Activated CD4-positive, alpha-beta T cell treated with anti-CD3 and anti-CD28 coated beads for 36 hours (primary cell): ENCODE measurements at places on chromosomes 5 and 9. TPM values are rescaled to one million over a fixed set of nuclear protein-coding genes. Genes with fewer than 3 reads are reported as not detected.
A peak's percentile ranks its signal among the peaks of the same experiment; 100 is the strongest.

Gene TRAF2
- 46.2 TPM for total RNA-seq

DNA sequence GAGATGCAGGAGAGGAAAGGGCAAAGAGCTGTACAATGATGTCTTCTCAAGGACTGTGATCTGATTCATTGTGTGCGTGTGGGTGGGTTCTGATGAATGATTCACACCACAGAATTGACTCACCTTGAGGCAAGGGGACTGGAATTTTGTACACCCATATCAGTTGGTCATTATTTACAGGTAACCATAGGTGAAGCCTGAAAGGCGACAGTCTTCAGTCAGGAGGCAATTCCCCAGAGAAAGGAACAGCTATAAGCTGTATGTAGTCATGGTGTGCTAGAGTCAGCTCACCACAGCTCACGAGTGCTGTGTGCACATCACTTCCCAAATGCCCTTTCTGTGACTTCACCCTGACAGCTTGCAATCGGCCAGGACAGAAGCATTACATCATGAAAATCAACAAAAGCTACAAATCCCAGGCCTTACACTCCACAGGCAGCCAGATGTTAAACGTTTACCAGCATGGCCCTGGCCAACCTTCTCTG lies 87.6 kb upstream of the RPS23 start:
- peak; percentile 74 for DNase-seq

GRCh38 chr9:38018958-38019602 lies 49.9 kb downstream of the SHB start:
- no peak for DNase-seq

DNA sequence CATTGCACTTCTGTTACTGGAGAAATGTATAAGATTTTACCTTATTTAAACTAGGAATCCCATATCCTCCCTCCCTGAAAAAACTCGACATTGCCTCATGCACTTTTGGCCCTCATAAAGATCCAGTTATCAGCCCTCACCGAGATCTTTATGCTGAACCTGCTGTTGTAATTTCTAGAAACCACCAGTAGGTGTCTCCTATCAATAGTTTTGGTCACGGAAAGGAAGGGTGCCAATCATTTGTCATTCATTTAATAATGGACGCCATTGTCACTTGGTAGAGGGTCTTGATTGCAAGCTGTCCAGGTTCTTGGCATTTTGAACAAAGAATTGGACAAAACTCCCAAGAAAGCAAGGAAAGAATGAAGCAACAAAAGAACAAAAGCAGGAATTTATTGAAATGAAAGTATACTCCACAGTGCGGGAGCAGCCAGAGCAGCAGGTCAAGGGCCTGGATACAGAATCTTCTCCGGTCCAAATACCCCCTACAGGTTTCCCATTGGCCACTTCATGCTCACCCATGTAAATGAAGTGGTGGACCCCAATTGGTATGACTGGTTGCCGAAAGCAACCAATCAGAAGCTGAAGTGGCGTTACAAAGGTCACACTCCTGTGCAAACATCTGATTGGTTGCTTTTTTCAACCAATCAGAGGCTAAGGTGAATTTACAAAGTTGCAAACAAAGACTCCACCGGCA lies 524.3 kb downstream of the PSAT1 start:
- no peak for DNase-seq

- DNase-seq = no peak
Measured at GRCh38 chr9:116476002-116476401, 211.1 kb upstream of the TRIM32 start.

GRCh38 chr5:113546703-113547183 lies 33.2 kb downstream of the YTHDC2 start:
- DNase-seq = no peak

Gene SIT1
- 76.5 TPM for total RNA-seq

- DNase-seq = no peak
Measured at GRCh38 chr5:79686799-79687198, 2.8 kb upstream of the CMYA5 start.

DNA sequence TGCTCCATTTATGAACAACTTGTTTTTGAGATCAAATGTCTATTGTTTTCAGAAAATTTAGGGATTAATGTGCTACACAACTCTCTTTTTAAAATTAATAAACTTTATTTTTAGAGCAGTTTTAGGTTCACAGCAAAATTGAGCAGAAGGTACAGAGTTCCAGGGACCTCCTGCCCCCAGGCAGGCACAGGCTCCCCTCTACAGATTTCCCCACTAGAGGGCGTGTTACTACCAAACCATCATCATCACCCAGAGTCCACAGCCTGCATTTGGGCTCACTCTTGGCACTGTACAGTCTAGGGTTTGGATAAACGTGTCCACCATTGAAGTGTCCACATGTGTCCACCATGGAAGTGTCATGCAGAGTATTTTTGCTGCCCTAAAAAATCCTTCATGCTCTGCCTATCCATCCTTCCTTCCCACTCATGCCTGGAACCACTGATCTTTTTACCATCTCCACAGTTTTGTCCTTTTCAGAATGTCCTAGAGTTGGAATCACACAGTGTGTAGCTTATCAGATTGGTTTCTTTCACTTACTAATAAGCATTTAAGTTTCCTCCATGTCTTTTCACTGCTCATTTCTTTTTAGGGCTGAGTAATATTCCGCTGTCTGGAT lies 61.7 kb downstream of the MRPL36 start:
- DNase-seq = peak; percentile 62

DNA sequence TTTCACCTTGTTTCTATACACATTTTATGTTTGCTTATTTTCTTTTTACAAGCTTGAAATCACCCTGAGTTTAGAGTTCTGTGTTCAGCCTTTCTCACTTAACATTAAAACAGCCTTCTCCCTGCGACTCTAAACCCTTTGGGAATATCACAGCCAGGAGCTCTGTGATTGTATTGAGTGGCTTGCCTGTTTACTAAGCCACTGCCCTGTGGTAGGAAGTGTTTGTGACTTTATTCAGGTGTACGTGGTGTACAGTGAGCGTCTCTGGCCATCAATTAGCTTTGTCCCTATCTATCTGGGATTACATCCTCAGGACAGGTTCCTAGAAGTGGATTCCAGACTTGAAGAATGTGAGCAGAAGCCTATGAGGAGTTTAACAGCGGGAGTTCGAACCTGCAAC lies 11.0 kb upstream of the NEURL1B start:
- no peak for DNase-seq

GRCh38 chr5:80090884-80091166 lies 55.7 kb downstream of the THBS4 start:
- DNase-seq = no peak

DNA sequence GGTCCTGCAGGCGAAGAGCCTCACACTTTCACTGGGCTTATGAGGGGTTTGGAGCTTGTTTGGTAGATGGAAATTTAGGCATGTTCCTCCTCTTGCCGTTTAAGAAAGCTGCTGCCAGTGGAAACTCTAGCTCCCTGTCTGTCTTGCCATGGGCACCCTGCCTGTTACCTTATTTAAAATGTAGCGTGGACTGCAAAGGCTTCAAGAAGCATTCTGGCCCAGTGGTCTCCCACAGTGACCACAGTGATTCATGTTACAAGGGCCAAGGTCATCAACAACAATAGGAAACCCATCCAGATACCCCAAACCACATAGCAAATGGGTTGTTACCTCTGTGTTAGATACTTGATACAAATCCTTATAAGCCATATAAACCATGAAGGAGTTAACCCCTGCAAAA lies 96.6 kb downstream of the DPYSL3 start:
- DNase-seq = no peak

GRCh38 chr9:108584860-108585259 lies 270.9 kb downstream of the ACTL7B start:
- DNase-seq = no peak

Gene C5
- 2.4 TPM for total RNA-seq

- no peak for DNase-seq
Measured at GRCh38 chr9:121050128-121050988, at the start of gene C5. Gene C5 (minus strand): TSS chr9:121050275. CDS start chr9:121050246, 29 bp downstream.

Gene DAB2
- 0.05 TPM for total RNA-seq

GRCh38 chr5:132787076-132787475 lies 10.0 kb upstream of the SEPTIN8 start:
- DNase-seq = no peak

- DNase-seq = no peak
Measured at GRCh38 chr5:60529001-60529400, 171.0 kb downstream of the DEPDC1B start.

DNA sequence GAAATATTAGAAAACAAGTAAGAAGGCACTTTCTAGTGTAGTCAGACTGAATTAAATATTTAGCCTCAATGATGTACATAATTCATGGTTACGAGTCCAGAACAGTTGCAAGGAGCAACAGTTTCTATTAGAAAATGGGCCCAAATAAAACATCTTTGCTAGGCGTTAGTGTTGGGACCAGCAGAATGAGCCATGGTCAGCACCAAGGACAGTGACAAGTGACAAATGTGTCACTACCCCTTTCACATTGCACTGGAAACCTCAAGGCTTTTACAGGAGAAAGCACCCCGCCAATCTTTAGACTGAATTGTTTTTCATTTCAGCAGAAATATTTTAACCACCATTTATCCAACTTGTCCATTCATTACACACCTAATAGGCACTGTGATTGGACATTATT lies 301.3 kb upstream of the ADCY2 start:
- DNase-seq = peak; percentile 23

DNA sequence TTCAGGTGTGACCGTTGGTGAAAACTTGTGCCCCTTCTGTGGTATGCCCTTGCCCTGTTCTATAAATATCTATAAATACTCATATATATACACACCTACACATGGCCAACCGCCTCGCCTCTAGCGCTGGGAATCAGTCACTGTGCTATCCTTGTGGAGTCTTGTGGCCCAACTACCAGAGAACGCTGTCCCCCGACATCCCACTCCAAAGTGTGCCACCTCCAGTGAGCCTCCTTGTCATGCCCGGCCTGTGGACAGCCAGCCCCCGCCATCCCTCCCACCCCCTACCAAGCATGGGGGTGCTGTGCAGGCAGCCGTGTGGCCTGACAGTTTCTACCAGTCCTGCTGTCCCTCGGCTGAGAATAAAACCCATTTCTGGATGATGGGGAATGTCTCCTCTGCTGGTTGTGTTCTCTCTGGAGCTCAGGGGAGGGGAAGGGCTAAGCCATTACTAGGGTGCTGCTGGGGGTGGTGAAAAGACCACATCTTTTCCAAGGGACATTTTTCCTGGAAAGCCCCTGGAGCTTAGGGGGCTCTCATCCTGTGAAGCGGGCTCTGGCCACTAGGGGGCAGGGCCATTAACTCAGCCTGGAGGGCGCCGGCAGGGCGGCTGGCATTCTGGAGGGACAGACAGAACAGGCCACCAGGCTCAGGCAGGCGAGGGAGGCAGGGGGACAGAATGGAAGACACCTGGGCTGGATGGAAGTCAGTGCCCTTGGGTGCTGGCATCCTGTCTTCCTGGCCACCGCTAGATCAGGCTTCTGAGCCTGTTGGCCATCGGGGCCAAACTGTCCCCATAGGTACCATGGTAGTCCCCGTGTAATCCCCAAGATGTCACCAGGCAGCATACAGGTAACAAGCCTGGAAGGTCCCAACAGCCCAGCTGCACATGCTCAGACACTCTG lies 20.7 kb downstream of the GOLGA2 start:
- DNase-seq = peak; percentile 76

DNA sequence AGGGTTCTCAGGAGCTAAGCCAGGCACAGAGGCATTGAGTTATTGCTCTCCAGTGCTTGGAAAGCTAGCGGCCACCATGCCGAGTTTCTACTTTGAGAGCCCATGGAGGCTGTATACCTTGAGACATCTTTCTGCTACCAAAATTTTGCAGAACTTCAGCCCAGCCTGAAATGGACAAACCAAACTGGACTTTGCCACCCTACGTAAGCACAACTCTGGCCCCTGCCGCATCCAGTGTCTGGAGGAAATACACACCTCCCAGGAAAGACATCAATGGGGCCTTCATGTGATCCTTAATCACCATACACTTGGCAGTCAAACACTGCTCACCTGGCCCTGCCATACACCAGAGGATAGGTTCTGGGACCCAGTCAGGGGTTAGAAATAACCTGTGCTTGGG lies 27.8 kb downstream of the GARNL3 start:
- DNase-seq = no peak

Gene OCLN
- 0.57 TPM for total RNA-seq

Gene SLC25A2
- total RNA-seq = 0.30 TPM

DNA sequence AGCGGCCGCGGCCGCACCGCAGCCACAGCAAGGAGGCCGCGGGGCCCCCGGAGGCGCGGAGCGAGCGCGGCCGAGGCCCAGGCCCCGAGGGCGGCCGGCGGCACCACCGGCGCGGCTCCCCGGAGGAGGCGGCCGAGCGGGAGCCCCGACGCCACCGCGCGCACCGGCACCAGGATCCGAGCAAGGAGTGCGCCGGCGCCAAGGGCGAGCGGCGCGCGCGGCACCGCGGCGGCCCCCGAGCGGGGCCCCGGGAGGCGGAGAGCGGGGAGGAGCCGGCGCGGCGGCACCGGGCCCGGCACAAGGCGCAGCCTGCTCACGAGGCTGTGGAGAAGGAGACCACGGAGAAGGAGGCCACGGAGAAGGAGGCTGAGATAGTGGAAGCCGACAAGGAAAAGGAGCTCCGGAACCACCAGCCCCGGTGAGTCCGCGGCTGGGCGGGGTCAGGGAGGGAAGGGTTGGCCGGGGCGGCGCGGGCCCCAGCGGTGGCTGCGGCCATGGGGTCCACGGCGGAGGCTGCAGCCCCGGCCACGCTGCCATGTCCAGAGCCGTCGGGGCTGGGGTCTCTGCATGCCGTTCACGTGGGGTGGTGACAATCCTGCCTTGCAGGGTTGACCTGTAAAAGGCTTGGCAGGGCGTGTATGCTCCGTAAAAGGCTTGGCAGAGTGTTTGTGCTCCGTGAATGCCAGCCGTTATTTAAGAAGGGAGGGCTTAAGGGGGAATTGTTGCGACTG lies 146.0 kb downstream of the CACNA1B start:
- DNase-seq = peak; percentile 28

Gene PRSS3
- total RNA-seq = not detected

GRCh38 chr9:87097238-87097637 lies 149.9 kb upstream of the GAS1 start:
- DNase-seq = no peak

GRCh38 chr9:89442981-89443814 lies 54.7 kb downstream of the SEMA4D start:
- no peak for DNase-seq

DNA sequence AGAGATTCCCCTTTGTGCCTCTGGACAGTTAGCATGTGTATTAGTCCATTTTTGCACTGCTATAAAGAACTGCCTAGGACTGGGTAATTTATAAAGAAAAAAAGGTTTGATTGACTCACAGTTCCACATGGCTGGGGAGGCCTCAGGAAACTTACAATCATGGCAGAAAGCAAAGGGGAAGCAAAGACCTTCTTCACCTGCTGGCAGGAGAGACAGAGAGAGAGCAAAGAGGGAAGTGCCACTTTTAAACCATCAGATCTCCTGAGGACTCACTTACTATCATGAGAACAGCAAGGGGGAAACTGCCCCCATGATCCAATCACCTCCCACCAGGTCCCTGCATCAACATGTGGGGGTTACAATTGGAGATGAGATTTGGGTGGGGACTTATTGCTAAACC lies 6.0 kb downstream of the CFAP90 start:
- DNase-seq = no peak

Gene CYSRT1
- 0.23 TPM for total RNA-seq
